ENCODE measurements at places on chromosomes 4 and X. TPM values are rescaled to one million over a fixed set of nuclear protein-coding genes. Genes with fewer than 3 reads are reported as not detected.

ODAPH gene
- not detected for total RNA-seq

PDCL2 gene
- total RNA-seq, result not detected

DNA sequence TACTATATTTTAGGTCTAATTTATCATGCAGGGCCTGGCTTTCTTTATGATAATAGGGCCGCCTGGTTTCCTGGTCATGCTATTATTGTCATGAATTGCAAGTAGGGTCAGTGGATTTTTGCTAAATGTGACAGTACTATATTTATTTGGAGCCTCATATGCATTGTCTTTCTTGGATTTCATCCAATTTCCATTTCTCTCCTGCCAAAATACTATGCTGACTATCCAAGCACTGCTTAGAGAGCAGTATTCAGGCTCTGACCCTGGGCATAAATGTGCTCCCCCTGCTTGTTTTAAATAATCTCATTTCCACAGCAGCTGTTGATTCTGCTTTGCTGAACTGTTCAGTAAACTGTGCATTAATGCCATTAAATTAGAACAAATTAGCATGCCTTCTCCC is 269.3 kb downstream of the GPM6A start:
- DNase-seq, result no peak

- no peak for DNase-seq
Measured at GRCh38 chrX:133085785-133086184, 11.1 kb downstream of the USP26 start.

DNA sequence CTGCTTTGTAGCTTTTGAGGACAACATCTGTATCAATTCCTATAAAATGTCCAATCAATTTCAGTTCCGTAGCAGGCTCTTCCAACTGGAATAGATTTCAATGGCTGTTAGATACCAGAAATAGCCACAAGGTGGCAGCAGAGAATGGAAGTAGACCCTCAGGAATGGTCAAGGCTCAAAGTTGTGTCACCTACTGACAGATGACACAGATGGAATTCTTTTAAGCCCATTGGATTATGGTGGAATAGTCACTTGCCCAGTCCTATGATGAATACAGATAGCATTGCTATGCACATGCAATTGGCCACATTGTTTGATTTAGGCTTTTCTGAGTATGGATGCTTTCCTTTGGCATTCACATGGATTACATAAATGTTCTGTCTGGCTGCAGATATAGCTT is 130.4 kb upstream of the RADX start:
- peak; percentile 60 for DNase-seq

Data from ureter (tissue), 1 donor.